Astrocyte (in vitro differentiated cells and primary cell): ENCODE measurements at places on chromosomes 6 and 20. TPM values are rescaled to one million over a fixed set of nuclear protein-coding genes. Genes with fewer than 3 reads are reported as not detected.

GRCh38 chr20:2261046-2261485 lies 34.7 kb upstream of the TGM3 start:
- DNase-seq: no peak

The NTSR1 gene
- 0.10 and 0.16 TPM in 2 replicates for total RNA-seq

DNA sequence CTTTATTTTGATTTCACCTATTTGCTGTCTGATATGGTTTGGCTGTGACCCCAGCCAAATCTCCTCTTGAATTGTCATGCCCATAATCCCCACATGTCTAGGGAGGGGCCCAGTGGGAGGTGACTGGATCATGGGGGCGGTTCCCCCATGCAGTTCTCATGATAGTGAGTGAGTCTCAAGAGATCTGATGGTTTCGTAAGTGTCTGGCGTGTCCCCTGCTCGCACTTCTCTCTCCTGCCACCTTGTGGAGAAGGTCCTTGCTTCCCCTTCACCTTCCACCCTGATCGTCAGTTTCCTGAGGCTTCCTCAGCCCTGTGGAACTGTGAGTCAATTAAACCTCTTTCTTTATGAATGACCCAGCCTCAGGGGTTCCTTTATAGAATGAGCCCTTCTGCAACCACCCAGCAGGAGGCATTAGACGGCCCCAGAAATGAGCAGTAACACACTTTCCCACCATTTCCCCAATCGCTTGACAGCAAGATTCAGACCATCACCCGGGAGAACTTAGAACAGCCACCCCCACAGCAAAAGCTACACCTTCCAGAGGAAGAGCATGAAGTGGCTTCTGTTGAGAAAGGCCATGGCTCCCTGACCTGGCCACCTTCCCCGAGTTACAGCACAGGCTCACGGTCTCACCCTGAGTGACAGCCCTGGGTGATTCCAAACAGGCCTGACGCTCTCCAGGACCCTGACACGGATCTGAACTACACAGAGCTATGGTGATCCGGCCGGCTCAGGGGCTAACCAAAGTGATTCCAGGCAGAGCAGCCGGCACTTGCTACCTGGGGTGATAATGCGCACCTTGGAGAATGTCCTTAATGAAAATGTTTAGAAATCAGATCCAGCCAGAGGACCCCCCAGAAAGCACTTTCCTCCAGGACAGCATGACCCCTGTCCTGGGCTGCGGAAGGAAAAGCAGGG lies 131.2 kb upstream of the CDH4 start:
- DNase-seq: peak; percentile 48

GRCh38 chr6:16918586-16918985 lies 157.3 kb upstream of the ATXN1 start:
- no peak for DNase-seq

The PGC gene
- not detected in 2 replicates for total RNA-seq

DNA sequence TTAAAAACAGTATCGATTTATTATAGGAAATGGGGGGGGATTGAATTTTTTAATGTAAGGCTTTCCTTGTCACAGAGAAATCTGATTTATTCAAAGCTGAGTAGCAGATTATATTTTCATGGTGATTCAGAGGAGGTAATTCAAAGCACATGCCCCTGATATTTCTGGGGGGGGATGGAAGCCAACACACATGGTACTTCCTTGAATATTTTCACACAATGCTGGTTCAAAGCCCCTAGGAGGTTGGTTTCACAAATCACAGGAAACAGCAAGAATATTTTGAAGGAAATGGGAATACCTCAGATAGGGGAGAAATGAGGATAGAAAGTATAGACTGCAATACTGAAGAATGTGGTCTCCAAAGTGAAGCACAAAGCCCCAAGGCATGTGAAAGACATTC lies 98.8 kb downstream of the RTN4IP1 start:
- DNase-seq: no peak

The KIF16B gene
- 6.5 and 7.0 TPM in 2 replicates for total RNA-seq

The HSPA1L gene
- 0.98 and 1.1 TPM in 2 replicates for total RNA-seq

DNA sequence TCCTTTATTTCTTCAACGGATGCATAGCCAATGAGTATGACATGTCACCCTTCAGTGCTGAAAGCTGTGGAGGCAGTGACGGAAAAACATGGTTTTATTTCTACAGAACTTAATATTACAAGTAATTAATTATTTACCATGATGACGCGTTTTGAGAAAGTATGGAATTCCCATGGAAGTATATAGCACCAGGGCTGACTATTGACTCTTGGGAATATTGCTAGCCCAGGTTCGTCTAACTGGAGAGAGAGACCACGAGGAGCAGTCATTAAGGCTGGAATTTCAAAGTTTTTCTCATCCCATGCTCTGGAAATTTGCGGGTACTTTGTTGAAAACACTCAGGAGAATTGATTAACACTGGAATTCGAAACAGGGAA lies 155.2 kb upstream of the PRSS16 start:
- no peak for DNase-seq

GRCh38 chr20:42701948-42702347 lies 487.8 kb downstream of the PTPRT start:
- DNase-seq: no peak

- DNase-seq: no peak
These were observed 24.5 kb downstream of the PYGB start for GRCh38 chr20:25272223-25273000.

The CRISP3 gene
- total RNA-seq: not detected in 2 replicates

The C20orf96 gene
- total RNA-seq: 10.1 and 10.7 TPM in 2 replicates

DNA sequence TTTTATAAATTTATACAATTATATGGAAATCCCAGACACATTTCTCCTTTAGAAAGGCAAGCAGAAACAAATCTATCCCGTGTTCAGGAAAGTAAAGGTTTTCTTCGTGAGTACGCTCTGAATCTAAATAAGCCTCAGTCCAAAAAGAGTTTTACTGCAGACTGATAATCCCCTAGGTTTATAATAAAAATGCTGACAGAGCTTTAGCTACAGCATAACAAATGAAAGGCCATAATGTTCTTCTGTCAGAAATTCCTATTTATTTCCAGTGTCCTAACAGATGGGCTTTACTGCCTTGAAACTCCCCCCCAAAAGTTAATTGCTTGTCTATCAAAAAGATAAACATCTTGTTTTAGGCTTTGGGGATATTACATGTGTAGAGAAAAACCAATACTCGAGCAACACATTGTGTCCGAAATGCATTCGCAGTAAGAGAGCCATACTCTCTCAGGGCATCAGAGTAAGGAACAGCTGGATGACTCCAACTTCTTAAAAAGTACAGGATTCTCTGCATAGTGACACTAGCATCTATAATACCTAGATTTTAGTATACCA lies 109.0 kb downstream of the PRKN start:
- DNase-seq: no peak

The SLPI gene
- total RNA-seq: 0.41 TPM in 1 of 2 replicates, not detected in the other

The ZNF311 gene
- 1.2 and 1.7 TPM in 2 replicates for total RNA-seq

DNA sequence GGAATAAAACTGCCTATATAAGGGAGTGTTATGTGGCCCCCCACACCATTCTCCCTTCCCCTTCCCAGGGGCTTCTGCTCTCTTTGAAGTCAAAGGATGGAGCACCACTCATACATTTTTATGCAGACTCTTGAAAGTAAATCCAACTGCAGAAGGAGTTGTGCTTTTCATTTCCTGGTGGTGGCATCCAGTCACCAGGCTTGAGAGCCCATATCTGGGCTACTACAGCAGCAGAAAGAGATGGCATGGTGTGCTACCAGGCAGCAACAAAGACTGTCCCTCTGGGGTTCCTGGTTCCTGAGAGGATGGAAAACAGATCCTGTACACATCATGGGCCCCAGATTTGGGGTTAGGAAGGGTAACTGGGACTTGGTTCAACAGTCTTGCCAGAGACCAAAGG lies 226.4 kb downstream of the CLIC5 start:
- DNase-seq: no peak

DNA sequence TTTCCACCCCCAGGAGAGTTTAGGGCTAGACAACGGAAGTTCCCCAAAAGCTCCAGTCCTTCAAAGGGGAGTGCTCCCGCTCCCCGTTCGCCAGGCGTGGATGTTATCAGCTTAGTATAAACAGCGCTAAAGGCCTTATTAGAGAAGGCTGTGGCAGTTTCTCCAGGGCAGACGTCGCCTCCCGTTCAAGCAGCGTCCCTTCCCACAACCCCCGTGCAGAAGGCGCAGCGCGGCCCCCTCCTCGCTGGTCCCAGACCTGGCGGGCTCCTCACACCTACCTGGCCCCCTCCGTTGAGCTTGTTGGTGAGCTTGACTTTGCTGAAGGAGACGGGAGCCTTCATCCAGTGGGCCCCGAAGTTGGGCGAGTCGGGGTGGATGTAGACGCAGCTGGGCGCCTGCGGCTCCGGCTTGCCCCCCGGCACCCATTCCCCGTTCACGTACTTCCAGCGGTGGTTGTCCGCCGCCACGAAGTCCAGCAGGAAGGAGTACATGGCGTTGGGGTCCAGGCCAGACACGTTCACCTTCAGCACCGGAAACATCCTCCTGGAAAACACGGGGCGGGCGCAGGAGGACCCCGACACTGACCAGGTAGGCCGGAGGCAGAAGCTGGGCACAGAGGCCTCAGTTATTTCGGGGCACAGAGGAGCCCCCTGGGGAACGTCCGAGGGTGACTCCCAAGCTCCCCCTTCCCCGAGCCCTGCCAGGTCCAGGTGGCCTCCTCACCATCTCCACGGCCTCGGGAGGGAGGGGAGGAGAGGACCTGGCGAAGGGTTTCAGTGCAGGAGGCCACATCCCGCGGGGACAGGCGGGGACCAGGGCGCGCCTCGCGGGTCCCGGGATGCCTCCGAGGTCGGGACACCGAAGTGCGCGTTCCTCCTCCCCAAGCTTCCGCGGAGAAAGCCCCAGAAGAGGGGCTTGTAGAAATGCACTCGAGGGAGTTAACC lies 1.1 kb downstream of the TBXT start:
- no peak for DNase-seq

- no peak for DNase-seq
These were observed 27.8 kb downstream of the FGD2 start for GRCh38 chr6:37033255-37033654.

DNA sequence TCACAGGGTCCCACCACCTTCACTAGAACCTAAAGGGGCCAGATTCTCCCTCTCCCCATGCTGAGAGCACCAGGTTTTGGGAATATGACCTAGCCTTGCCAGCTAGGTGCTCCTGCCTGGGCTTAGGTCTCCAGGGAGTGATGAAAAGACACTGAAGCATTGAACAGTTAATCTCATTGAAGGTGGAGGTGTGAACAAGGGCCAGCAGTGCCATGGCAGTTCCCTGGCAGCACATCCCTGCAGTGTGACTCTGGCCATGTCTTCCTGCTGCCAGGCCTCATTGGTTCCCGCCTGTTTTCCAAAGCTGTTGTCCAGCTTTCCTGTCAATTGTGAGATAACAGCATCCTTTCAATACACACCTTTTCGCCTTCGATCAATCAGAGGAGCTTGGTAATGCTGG lies 10.9 kb downstream of the PPIL6 start:
- no peak for DNase-seq

The FAM83C gene
- not detected in 2 replicates for total RNA-seq
